ENCODE measurements at places on chromosomes 2 and 18. TPM values are rescaled to one million over a fixed set of nuclear protein-coding genes. Genes with fewer than 3 reads are reported as not detected.

Gene LDLRAD4
- 0.97 TPM for total RNA-seq

GRCh38 chr2:169716238-169716886 is 17.3 kb upstream of the KLHL23 start:
- peak; percentile 76 for DNase-seq

GRCh38 chr2:135164431-135164830 is 112.3 kb downstream of the RAB3GAP1 start:
- peak; percentile 38 for DNase-seq

Gene MFSD6
- 14.7 TPM for total RNA-seq

DNA sequence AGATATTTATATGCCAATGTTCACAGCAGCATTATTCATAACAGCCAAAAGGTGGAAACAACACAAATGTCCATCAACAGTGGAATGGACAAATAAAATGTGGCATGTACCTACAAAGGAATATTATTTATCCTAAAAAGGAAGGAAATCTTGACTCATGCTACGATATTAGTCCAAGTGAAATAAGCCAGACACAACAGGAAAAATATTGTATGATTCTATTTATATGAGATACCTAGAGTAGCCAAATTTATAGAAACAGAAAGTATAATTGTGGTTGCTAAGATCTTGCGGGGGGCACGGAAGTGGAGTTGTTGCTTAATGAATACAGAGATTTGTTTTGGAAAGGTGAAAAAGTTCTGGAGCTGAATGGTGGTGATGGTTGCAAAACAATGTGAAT is 33.0 kb upstream of the CCDC150 start:
- DNase-seq = no peak

DNA sequence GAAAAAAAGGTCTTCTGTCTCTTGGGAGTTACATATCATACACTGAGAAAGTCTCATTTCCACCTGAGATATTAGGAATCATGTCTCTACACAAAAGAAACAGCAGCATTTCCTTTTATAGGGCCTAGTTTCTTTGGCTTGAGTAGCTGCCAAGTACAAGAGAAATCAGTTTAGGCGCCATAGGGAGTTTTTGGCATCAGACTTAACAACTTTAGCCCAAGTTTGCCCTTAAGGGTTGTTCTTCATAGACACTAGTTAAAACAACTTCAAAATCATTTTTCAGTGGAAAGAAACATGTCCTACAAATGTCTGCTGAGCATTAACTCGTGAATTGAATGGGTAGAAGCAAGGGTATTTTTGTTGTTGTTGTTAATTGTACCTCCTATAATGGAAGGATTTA is 587.0 kb upstream of the DSEL start:
- DNase-seq = no peak

DNA sequence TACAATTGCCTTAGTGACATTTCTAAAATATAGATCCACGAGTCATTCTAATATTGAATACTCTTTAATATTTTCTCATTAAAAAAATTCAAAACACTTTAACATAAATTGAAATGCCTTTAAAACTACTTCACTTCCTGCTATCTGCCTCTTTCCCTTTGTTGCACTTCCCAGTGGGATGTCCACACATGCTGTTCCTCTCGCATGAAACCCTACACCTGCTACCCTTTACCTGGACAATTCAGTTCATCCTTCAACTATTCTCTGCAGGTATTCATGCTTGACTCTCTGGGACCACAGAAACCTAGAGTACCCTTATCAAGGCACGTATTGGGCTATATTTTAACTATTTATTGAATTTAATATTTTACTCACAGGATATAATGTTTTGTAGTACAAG is 373.3 kb upstream of the GALNT5 start:
- DNase-seq = no peak

- DNase-seq = no peak
Observed at GRCh38 chr2:73092146-73092783, 20.5 kb downstream of the RAB11FIP5 start.

DNA sequence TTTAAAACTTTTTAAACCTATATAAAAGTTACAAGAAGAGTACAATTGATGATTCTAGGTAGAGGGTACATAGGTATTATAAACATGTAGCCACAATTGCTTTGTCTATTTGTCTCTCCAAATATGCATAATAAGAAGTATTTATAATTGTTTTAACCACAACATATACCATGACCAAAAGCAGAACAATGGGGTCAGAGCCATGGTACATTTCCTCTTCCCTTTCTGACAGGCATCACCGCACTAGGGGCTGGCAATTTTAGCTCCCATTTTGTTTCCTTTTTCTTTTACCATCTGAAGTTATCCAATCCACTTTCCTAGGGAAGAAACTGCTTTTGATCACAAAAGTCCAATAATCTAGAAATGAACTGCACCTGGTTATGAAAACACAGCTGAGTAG is 49.3 kb downstream of the TMX3 start:
- no peak for DNase-seq

Gene TRABD2A
- total RNA-seq = 1.7 TPM

Gene DDX18
- 61.7 TPM for total RNA-seq

Gene SCN7A
- 0.32 TPM for total RNA-seq

Gene SP5
- not detected for total RNA-seq

Gene ZAP70
- not detected for total RNA-seq
